ENCODE measurements at places on chromosomes 1 and 21.

- no peak for DNase-seq
These were observed 1.7 kb downstream of the SPOCD1 start for GRCh38 chr1:31814041-31814511.

- DNase-seq, result no peak
These were observed 33.2 kb upstream of the SERBP1 start for GRCh38 chr1:67463298-67463955.

DNA sequence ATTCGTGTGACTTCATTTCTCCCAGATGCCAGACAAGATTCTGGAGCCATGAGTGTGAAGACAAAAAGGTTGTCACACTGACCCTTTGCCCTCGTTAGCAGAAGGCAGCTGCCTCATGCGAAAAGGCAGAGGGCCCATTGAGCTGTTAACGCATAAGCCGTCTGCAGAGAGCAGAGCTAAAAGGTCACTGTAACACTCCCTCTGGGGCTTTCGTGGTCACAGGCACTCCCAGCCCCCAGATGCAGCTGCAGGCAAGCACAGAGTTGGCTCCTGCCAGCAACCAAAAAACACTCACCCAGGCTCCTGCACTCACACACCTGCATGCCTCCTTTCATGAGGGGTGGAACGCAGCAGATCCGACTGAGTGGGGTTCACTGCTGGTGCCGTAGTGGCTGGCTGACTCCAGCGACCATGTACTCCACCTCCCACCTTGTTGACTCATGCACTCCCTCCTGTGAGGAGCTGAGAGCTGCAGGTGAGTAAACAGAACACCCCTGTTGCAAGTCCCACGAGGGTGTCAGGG lies 287.5 kb downstream of the SMYD3 start:
- no peak for DNase-seq

- DNase-seq, result no peak
These were observed 15.6 kb downstream of the SLC26A9 start for GRCh38 chr1:205927676-205928075.

DNA sequence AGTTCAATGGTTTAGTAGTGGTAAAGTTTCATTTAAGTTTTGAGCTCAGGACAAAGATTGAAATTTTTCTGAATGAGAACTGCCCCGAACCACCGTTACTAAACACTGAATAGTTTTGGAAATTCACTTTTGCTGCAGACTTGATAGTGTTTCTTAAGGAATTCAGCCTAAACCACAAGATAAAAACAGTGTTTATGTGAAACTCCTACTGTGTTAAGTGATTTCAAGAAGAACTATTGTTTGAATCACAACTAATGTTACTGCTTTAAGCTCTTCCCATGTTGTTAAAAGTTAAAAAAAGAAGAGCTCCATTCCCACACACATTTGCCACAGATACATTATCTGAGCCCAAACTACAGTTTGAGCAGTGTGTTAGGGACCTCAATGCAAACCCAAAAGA lies 159.2 kb downstream of the DYRK1A start:
- no peak for DNase-seq
